ENCODE measurements at places on chromosomes 5 and 9.
A peak's percentile ranks its signal among the peaks of the same experiment; 100 is the strongest.

DNA sequence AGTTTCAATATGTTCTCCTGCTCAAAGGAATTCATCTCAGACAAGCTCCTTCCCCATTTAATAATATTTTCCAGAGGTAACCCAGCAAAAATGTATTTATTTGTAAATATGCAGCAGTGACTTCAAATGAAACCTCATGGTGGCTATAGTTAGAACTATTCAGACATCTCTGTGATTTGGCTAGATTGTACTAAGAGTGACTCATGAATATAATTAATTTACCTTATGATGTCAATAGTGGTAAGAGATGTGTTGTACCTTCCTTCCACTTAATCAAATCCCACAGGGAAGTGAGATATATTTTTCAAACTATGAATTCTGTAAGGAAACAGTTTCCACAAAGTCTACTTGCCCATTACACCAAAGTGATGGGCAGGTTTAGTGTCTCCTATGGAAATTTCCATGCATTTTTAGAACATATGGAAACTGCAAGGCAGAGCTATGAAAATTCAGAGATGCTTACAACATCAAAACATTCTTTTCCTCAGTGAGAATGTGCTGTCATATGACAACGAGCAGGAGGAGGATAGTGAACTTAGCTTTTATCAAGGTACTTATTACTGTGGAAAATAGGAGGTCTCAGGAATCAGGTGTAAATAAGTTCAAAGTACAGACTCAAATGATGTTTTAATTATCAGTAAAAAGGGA, 34.0 kb upstream of the SPDL1 start:
- DNase-seq: no peak

DNA sequence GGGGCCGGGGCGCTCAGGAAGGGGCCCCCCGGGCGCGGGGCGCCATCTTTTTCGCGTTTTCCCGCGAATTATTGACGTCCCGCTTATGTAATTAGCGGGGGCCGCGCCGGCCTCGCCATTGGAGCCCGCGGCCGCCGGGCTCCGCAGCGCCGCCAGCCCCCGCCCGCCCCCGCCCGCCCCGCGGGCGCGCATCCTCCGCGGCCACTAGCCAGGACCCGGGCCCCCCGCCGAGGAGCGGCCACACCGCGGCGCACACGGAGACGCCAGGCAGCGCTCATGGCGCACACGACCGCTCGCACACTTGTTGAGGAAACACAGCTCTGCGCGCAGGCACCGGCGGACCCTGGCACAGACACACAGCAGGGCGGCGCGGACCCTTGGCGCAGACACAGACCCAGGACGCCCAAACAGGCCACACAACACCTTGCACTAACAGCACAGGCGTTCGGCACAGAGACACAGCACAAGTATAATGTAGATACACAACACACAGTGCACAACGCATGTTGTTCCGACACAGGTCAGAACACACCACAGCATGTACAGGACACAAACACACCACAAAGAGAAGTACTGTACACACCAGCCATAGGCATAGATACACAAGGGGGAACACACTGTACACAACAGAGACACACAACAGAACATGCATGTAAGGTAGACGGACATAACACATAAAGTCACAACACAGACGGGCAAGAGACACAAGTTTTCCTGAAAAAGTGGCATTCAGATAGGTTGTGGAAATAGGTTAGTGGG, 467 bp upstream of the PHF19 start:
- DNase-seq: peak; percentile 85

DNA sequence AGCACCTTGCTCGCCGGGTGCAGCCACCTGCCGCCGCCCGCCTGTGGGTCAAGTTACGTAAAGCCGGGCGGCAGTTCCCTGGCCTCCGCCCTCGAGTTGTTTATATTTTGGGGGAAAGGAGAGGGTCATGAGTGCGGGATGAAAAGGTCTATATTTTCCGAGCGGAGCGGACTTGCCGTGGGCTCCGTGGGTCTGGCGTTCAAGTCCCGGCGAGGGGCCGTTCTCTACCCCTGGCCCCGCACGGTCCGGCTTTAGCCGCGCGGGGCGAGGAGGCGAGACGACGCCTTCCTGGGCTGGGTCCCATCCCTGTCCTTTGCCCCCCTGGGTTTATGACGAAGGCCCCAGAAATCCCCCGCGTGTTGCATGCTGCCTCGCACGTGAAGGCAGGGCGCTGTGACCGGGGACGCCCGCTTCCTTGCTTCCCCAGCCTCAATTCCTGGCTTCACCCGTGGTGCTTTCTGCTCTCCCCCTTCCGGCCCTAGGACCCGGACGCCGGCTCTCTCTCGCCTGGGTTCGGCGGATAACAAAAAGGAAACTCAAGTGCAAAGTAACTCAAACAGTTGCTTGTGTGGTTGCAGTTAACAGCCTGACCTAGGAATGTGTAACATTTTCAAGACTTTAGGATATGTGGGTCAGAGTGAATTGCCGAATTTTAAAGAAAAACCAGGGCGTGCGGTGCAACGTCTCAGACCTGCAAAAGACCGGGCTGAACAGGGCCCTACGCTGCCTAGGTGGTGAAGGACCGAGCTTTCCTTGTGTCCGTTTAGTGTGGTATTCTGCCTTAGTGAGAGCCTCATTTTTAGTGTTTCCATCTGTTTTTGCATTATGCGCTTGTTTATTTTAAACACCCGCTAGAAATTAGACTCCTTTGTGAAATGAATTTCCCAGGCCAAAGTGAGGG, 810 bp downstream of the VPS13A start:
- peak; percentile 48 for DNase-seq

- DNase-seq: no peak
Observed at GRCh38 chr9:684054-684890, 157.2 kb upstream of the DMRT1 start.

GRCh38 chr9:94700445-94700844, 26.1 kb upstream of the AOPEP start:
- DNase-seq: no peak

- DNase-seq: no peak
Observed at GRCh38 chr9:35079041-35079425, 709 bp downstream of the FANCG start.

DNA sequence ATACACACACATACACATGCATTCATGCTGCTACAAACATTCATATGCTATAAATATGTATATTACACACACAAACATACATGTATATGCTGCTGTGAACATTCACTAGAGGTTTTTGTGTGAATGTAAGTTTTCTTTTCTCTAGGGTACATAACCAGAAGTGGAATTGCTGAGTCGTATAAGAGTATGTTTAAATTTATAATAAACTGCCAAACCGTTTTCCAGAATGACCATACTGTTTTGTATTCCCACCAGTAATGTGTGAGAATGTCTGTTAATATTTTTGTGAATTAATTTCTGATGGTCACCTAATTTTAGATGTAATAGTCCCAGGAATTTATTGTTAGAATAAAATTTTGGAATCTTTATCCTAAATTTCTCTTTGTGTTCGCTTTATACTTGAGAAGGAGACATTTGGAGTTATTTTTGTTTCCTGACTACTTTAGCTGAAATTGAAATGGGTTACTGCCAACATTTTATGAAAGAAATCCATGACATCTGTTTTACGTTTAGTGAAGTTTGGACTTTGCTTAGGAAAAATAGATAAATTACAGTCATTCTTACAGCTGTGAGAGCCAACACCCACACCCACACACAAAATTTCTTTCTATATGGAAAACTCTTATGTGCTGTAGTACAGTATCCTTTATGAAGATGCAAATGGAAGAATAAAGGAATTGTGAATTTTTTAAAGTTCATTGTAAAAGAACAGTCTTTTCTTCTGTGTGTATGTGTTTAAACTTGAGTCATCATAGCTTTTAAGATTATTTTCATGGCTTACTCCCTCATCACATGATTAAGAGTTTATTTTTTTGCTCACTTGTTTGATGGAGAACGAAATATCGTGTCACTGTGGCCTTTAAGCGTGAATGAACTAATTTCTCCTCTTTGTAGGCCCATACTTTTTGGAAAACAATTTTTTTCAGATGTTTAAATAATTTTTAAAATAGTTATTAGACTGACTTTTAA, 24.3 kb downstream of the CENPP start:
- DNase-seq: no peak

GRCh38 chr5:86833868-86834267, 216.1 kb downstream of the COX7C start:
- no peak for DNase-seq

DNA sequence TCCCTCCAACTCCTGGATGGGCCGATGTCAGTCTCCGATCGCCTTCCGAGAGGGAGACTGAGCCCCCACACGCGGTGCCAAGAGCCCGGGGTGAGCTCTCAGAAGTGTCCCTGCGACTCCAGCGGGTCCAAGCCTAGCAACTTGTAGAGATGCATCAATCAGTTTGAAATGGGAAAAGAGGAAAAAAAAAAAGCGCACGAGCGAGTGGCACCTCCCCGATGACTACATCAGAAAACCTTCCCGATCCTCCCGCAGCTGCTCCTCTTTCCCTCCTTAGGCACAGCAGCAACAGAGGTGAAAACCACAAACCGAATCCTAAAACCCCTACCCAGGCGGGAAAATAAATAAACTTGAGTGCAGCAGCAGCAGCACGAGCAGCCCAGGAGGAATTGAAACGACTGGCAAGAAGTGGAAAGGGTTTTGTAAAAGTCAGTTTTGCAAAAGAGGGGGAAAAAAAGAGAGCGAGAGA, 1.0 kb upstream of the EFNA5 start:
- no peak for DNase-seq

- DNase-seq: no peak
Observed at GRCh38 chr9:6673326-6674025, 27.9 kb upstream of the GLDC start.

DNA sequence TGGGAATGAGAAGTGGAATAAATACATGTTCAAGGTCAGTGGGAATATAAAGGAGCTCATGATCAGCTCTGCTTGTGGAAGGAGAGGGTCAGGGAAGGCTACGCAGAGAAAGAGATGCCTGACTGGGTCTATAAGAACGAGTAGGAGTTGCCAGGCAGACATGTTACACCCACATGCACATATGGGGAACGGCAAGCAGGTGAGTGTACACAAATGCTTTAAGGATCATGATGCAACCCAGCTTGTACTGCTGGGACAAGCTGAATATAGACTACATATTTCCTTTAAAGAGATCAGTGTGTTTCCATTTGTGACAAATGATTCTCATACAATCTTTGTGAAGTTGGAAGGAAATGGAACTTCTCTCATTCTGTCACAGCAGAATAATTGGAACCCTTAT, 141.7 kb downstream of the SPOCK1 start:
- no peak for DNase-seq

DNA sequence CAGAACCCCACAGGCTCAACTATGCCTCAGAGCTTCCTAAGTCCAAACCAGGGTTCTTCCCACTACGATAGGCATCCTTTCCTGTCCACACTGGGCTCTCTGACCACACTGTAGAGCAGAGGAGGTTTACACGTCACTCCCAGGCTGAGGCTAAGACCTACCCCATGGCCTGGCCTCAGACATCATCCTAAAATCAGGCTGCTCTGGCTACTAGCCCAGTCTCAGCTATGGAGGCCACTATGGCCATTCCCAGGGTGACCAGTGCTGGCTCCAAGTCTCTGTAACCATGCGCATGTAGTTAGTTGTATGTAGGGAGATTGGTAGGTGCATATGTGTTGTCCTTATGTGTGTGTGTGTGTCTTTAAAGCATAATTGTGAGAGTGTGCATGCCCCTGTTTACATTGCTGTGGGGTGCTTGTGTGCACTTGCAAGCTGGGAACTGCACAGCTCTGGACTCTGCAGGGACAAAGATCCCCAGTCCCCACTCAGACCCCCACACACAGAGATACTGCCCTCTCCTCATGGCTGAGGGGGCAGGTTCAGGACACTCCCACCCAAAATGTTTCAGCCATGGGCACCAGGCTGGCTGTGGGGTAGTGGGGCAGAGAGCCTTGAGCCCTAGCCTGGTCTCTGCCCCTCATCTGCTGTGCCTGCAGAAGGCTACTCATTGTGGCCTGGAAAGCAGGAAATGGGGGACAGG, 12.3 kb downstream of the PDLIM4 start:
- DNase-seq: no peak

GRCh38 chr5:175347027-175347426, 97.0 kb downstream of the DRD1 start:
- DNase-seq: no peak

GRCh38 chr5:167585184-167585583, 706.3 kb upstream of the WWC1 start:
- DNase-seq: no peak

GRCh38 chr5:56211298-56211865, 21.7 kb downstream of the ANKRD55 start:
- no peak for DNase-seq

DNA sequence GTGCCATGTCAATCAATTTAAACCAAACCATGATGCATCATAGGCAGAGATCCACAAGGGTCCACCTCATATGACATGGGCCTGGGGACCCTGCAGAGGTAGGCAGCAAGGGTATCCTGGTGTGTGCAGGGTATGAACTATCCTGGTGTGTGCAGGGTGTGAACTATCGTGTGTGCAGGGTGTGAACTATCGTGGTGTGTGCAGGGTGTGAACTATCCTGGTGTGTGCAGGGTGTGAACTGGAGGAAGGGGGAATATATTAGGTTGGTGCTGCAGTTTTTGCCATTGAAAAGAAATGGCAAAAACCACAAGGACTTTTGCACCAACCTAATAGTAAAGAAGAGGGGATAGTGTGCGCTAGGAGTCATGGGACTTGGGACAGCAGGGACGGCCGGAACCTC, 50.0 kb downstream of the MFAP3 start:
- DNase-seq: no peak

DNA sequence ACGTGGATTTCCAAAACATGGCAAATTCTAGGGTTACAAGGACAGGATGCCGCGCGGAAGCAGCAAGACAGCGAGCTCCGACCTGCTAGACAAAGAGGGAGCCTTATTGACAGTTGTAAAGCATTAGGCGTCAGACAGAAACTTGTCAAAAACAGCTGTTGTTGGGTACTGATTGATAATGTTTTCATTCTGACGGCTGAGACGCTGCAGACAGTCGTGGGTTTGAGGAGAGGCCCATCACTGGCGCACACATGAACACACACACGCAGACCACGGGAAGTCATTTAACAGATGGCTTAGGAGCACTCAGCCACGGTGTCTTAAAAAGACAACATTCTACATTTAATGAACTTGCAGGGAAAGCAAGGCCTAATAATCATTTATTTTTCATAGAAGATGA, 324.0 kb downstream of the NDUFS4 start:
- no peak for DNase-seq

- no peak for DNase-seq
Observed at GRCh38 chr9:126673689-126674364, 60.1 kb downstream of the LMX1B start.

- no peak for DNase-seq
Observed at GRCh38 chr5:112412346-112412745, 6.7 kb downstream of the EPB41L4A start.
